ENCODE measurements at places on chromosomes 16 and 17.
A peak's percentile ranks its signal among the peaks of the same experiment; 100 is the strongest.

GRCh38 chr16:19888834-19889233, 4.2 kb upstream of the GPRC5B start:
- DNase-seq, result no peak

DNA sequence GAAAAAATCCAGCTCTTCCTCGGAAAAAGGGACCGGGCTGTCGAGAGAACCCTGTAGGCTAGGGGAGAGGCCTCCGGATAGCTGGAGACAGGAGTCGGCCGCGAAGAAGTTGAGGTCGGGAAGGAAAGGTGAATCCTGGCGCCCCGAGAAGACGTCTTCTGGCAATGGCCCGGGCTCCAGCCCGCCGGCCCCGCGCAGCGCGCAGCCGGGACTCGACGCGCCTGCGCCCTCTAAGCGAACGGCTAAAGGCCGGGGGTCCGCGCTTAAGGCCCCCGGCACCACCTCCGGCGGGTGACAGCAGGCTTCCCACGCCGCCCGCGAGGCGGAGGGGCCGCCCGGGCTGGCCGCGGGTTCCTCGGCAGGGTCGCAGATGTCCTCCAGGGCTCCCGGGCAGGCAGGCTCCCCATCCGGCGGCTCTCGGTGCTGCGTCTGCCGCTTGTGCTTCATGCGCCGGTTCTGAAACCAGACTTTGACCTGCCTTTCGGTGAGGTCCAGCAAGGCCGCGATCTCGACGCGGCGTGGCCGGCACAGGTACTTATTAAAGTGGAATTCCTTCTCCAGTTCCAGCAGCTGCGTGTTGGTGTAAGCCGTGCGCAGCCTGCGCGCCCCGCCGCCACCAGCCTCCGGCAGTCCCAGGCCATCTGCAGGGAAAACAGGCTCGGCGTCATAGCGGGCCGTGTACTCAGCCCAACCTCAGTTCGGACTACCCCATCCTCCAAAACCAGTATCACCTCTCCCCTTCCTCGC, 1.6 kb downstream of the HOXB2 start:
- DNase-seq, result peak; percentile 49

DNA sequence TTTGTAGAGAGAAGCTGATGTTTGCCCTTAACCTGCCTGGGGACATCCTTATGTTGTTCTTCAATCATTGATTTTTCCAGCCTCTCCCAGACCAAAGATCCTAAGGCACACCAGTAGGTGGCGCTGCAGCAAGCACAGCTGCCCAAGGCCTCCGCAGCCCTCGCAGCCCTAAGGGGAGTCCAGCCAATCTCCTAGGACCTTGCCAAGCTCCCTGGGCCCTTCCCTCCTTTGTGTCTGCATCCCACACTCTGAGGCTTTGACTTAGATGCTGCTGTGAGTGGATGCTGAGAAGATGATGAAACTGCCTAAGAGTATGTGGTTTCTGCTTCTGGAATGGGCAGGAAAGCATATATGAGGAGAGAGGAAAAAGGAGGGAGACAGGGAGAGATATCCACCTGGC, 47.1 kb downstream of the SPACA3 start:
- DNase-seq, result no peak

GRCh38 chr16:11035096-11035495, 90.7 kb downstream of the CLEC16A start:
- DNase-seq, result no peak

DNA sequence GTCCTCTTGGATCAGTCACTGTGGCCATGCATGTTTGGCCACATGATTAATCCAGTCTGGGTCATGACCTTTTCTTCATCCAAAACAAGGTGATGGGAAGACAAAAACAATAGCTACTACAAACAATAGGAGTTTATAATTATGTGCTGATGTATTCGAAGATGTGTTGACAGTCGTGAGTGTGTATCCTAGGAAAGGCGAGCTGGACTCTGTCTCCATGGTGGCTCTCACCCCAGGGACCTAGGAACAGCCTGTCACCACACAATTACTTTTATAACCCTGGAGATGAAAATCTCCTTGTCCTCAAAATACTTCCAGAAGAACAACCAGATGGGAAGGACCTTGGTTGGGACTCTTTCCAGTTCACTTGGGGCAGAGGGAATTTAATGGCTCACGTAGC, 9.8 kb upstream of the PLK1 start:
- DNase-seq, result no peak

GRCh38 chr16:1102921-1103635, 7.0 kb upstream of the C1QTNF8 start:
- peak; percentile 64 for DNase-seq

DNA sequence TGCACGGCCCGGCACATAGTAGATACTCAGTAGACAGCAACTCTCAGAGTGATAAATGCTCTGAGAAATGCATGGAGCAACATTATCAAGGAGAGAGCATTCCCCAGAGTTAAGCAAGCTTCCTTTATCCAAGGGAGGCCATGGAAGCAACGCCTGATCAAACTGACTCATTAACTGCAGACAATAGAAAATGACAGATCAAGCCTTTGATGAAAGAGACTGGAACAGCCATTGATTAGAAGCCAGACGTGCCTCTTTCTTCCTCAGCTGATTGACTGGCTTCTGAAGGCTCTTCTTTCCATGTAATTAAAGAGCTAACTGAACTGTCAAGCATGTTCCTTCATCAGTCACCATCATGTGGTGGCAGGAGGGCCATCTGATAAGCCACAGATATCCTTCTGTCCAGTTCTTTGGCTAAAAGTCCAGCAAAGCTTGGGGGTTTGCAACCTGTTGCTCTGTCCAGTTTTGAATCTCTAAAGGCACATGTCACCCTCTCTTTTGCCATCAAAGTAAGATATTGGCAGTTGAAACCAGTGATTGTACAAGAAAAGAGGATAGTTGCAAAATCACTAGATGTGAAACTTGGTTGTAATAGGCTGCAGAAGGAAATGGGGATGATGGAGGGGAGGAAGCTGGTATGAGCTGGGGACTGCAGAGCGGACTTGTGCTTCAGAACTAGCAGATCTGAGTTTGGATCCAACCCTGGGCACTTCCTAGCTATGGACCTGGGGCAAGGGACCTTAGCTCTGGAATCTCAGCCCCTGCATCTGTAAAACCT, 188.0 kb downstream of the HAPSTR1 start:
- no peak for DNase-seq

DNA sequence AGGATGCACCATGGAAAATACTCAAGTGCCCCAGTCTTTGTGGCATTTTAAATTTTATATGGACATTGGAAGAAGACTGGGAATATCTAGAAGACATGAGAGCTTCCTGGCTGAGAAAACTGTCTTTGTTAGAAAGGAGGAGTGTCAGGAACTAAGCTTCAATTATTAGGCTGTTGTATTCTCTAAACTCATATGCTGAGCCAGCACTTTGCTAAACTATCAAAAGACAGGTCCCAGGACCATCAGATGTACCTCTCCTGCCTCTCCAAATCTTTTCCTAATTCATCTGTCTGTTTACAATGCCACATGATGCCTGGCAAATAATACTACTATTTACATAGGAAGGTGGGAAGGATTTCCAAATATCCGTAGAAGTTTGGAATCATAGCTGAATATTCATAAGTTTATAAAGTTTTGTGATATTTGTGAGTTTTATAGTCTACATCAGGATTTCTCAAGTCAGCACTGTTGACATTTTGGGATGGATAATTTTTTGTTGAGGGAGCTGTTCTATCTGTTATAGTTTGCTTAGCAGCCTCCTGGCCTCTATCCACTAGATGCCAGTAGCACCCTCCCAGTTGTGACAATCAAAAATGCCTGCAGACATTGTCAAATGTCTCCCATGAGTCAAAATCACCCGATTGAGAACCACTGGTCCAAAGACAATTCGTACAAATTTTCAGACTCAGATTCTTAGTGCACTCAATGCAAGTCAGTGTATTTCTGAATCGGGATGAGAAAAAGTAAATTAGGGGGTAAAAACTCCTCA, 61.2 kb upstream of the NETO2 start:
- no peak for DNase-seq

- DNase-seq, result no peak
Measured at GRCh38 chr17:44518032-44518431, 14.8 kb upstream of the GPATCH8 start.
